Right cardiac atrium (tissue), 5 donors: ENCODE measurements at places on chromosomes 3 and 15. TPM values are rescaled to one million over a fixed set of nuclear protein-coding genes. Genes with fewer than 3 reads are reported as not detected.
A peak's percentile ranks its signal among the peaks of the same experiment; 100 is the strongest.

The ZKSCAN7 gene
- total RNA-seq, result 3.6 TPM

The CCDC54 gene
- total RNA-seq, result not detected

The CLRN1 gene
- total RNA-seq, result not detected

The CILP gene
- total RNA-seq, result 3.2 TPM

The SYNPR gene
- 5.9 TPM for total RNA-seq

The CHRNA3 gene
- 0.86 TPM for total RNA-seq

The P3H2 gene
- total RNA-seq, result 1.7 TPM

The CYP1A2 gene
- not detected for total RNA-seq

The PRSS50 gene
- not detected for total RNA-seq

The PLA2G4F gene
- total RNA-seq, result not detected

The RARRES1 gene
- total RNA-seq, result 32.1 TPM

- peak; percentile 91 for DNase-seq
Observed at GRCh38 chr3:194687638-194688199, 2.0 kb downstream of the FAM43A start.

GRCh38 chr3:173750095-173750494, 352.6 kb downstream of the NLGN1 start:
- DNase-seq, result no peak

DNA sequence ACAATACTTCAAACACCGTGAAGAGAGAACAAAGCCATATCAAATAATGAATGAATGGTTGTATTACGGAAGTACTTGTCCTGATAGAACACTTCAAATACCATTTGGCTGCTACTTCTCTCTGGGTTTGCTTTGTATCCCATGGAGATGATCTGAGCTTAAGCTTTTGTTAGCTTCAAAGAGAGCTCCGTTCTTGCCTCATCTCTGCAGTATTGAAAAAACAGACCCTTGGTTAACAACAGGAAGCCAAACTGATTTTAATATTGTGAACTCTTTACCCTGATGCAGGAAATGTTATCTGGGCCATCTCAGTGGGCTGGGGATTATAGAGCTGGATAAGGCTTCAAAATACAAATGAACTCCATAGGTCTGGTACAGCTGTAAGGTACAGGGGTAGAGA, 101.0 kb downstream of the CHL1 start:
- DNase-seq, result no peak

DNA sequence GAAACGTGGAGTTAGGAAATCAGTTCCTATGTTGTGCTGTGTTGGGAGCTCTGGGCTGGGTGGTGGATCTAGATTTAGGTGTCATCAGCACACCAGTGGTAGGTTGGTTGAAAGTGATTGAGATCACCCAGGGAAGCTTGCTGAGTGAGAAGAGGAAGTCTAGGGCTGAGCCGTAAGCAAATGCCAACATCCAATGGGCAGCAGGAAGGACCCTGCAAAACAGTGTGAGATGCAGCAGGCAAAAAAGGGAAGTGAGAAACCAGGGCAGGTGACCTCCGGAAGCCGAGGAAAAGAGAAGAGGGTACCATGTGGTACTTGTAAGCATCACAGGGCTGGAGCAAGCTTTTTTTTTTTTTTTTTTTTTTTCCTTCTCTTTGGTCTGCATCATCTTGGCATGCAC, 15.9 kb upstream of the COPG1 start:
- DNase-seq, result no peak

- no peak for DNase-seq
Observed at GRCh38 chr3:66001626-66002025, 37.1 kb downstream of the MAGI1 start.

- no peak for DNase-seq
Observed at GRCh38 chr15:38768970-38769369, 204.4 kb upstream of the RASGRP1 start.

DNA sequence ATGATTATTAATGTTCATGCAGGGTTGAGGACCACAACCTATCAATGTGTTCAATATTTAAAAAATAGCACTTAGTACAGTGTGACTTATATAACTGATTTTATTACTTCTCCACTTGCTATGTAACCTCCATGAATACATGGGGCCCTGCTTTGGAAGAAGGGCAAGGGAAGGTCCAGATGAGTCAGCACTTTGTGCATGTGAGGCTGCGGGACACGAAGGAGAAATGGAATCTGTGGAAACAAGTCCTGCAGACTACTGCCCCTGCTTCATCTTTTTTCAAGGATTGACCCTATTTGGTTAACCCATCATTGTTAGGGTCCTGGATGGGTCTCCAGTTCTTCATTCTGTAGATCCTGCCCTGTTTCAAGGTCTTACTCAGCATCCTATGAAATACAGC, 1.6 kb downstream of the NXPE3 start:
- DNase-seq, result no peak

DNA sequence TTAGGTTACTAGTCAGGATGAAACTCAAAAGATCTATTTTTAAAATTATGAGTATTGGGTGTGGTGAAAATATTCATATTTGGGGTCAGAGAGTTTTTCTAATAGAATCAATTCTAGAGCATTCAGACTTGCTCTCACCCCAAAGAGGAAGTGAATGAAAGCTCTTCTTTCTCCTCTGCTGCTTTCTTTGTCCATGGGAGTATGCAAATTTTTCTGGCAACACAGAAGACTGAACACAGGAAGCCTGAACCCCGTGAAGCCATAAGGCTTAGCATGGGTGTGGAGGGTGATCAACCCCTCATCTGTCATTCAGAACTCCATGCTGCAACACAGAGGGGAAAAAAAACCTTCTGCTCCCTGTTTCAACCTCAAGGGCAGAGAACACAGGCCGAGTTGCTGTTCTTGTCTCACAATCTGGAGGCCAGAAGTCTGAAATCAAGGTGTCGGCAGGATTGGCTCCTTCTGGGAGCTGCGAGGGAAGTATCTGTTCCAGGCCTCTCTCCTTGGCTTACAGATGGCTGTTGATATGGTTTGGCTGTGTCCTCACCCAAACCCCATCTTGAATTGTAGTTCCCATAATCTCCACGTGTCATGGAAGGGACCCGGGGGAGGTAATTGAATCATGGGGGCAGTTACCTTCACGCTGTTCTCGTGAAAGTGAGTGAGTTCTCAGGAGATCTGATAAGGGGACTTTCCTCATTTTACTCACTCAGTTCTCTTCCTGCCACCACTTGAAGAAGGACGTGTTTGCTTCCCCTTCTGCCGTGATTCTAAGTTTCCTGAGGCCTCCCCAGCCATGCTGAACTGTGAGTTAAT, 33.7 kb upstream of the CD47 start:
- no peak for DNase-seq

DNA sequence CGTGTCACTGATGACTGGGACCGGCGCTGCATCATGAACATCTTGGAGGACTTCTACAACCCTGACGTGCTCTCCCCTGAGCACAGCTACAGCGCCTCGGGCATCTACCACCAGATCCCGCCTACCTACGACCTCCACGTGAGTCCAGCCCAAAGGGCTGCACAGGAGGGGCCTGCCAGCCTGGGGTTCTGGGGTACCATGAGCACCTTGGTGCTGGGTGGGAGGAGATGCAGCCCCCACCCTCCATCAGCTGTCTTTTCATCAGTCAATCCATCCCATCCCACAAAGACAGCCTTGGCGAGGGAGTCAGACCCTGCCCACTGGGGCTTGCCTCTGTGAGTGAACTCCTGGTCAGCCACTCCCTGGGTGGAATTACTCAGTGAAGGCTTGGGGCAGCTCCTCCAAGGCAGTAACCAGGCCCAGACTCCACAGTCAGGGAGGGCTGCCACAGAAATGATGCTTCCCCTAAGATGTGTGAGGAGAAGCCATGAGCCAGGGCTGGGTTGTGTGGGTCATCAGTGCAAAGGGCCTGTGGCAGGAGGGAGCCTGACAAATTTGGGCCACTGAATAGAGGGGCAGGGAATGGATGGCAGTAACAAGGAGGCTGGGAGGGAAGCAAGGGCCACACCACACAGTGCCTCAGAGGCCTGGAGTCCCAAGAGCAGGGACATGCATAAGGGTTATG, 47.9 kb downstream of the SEMA3G start:
- DNase-seq, result peak; percentile 47

DNA sequence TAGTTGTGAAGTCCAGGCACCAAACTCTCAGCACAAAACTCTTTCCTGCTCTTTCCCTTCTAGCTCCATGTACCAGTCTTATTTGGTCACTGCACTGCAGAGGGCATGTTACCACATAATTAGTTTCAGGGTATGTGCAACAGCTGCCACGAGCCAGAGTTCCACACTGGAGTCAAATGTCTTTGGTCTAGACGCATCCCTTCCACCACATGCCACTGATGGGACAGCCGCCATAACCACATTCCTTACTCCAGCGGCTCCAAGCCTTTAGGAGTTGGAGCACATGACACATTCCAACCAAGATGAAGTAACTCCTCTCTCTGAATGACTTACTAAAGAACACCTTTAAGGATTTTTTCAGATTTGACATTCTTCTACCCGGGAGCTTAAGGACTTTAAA, 153.4 kb downstream of the ERC2 start:
- no peak for DNase-seq

- DNase-seq, result no peak
Observed at GRCh38 chr15:93859176-93859575, 372.2 kb upstream of the MCTP2 start.

- no peak for DNase-seq
Observed at GRCh38 chr15:50767332-50767861, 1.9 kb upstream of the SPPL2A start.

- no peak for DNase-seq
Observed at GRCh38 chr3:114892880-114893279, 254.2 kb downstream of the ZBTB20 start.

- DNase-seq, result no peak
Observed at GRCh38 chr3:177571944-177572315, 374.6 kb upstream of the TBL1XR1 start.

DNA sequence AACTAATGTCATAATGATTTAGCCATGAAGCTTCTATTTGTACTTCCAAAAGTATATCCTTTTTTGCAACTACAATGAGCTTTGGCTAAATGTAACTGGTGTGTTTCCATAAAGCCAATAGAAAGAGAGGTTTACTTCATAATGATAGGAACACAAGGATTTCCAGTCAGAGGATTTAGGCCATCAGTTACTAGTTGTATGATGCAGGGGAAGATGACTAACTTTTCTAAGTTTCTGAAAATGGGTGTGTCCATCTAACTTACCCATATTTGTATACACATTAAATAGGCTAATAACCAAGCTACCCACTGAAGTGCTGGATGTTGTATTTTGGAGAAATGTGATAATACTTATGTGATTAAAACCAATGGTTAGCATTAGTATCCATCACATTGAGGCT, 55.7 kb downstream of the SLC4A7 start:
- no peak for DNase-seq

GRCh38 chr3:16936233-16936632, 51.5 kb downstream of the PLCL2 start:
- no peak for DNase-seq

DNA sequence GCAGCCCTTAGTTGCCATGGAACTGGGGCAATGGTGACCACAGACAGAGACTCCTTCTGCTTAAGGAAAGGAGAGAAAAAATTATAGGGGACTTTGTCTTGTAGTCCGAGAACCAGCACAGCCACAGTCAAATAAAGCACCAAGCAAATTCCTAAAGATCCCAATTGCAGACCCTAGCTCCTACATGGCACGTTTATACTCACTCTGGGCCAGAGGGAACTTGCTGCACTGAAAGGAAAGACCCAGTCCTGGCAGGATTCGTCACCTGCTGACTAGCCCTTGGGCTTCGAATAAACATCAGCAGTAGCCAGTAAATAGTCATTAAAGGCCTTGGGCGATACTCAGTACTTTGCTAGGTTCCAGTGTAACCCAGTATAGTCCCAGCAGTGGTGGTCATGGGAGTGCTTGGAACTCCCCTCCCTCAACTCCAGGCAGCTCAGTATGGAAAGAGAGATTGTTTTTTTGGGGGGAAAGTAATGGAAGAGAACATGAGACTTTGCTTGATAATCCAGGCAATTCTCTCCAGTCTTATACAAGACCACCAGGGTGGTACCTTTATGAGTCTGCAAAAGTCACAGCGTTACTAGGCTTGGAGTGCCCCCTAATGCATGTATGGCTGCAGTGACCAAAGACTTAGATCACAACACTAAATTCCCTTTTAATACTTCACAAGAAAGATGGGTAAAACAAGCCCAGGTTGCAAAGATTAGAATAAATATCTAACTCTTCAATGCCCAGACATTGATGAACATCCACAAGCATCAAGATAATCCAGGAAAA, 66.4 kb upstream of the AGTR1 start:
- DNase-seq, result no peak

GRCh38 chr3:175605851-175606250, 746.7 kb downstream of the NAALADL2 start:
- DNase-seq, result no peak

DNA sequence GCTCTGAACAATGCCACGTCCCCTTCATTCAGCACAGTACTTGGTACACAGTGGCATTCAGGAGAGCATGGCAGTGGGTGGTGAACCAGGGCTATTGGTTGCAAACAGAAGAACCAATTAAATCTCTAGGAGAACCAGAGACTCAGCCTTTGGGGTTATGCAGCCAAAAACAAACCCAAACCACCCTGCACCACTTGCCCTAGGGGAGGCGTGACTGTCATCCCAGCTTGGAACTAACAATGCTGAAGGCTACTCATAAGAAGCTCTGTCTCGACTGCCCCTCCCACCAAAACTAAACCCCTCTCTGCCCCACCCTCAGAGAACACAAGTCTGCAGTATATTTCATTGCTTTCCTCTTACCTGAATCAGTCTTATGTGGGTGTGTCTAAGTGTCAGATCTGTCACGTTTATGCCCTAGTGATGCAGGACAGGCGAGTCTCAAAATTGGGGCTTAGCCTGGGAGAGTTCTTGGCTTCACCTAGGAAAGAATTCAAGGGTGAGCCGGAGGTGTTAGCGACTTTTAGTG, 15.2 kb upstream of the KLHL40 start:
- DNase-seq, result no peak

- DNase-seq, result no peak
Observed at GRCh38 chr3:10162185-10162584, 2.5 kb upstream of the IRAK2 start.

DNA sequence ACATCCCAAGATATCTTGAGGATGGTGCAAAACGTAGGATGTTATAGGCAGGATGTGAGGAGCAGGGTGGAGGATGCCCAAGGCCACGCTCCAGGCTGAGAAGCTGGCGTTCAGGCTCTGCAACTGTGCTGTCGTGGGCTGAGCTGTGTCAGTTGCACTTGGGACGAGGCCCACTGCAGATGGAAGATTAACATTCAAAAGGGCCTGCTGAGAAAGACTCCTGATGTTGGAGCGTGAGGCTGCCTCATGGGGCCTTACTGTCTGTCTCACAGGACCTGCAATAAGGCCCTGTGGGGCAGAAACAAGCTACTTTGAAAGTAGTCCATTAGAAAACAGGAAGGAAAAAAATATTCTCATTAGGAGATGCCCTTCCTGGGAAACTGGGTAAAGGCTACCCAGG, 60.6 kb upstream of the SEC61A1 start:
- no peak for DNase-seq
